ENCODE measurements at places on chromosomes 16 and 17.

- DNase-seq, result no peak
These were observed 648.5 kb upstream of the RBFOX1 start for GRCh38 chr16:6684076-6684673.

- DNase-seq, result peak; percentile 22
These were observed 4.6 kb downstream of the CCDC102A start for GRCh38 chr16:57531635-57532265.

GRCh38 chr17:57505841-57506773 is 239.0 kb downstream of the CCDC182 start:
- DNase-seq, result no peak

GRCh38 chr17:46862949-46863348 is 11.6 kb downstream of the WNT9B start:
- DNase-seq, result no peak

DNA sequence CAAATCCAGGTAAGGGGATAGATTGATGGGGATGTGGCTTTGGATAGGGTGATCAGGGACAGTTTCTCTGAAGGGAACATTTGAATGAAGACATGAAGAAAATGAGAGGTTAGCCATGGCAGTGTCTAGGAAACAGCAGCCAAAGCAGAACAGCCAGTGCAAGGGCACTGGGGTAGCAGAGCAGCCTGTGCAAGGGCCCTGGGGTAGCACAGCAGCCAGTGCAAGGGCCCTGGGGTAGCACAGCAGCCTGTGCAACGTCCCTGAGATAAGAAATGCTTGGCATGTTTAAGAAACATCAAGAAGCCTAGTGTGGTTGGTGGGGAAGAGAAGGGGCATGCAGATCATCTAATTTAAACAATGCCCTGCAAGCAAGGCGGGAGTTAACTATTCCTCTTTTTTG is 128.5 kb downstream of the IRX5 start:
- no peak for DNase-seq

GRCh38 chr16:56203052-56203451 is 11.8 kb downstream of the GNAO1 start:
- no peak for DNase-seq

DNA sequence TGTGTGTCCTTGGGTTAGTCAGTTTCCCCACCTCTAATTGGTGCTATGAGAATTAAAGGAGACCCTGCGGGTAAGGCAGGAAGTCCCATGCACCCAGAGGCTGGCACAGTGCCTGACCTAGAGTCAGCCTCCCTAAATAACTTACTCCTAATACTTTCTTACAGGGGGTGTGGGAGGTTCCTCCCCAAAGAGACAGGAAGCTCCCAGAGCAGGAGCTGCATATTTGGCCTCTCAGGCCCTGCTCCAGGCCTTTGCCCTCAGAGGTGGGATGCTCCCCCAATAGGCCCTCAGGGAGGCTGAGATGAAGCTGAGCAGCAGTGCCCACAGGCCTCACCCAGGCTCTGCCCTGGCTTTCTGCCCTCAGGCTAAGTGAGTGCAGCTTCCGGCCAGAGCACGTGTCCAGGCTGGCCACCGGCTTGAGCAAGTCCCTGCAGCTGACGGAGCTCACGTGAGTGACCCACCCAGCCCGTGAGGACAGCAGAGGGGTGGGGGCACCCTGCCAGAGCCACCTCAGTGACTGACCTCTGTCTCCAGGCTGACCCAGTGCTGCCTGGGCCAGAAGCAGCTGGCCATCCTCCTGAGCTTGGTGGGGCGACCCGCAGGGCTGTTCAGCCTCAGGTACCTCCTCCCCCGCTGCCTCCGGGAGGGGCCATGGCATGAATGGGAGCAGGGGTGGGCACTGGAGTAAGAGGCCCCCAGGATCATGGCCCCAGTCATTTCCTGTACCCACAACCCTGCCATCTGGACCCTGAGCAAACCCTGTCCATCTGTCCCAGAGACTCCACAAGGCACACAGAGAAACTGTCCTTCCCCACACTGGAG is 31.1 kb upstream of the CPNE2 start:
- no peak for DNase-seq

DNA sequence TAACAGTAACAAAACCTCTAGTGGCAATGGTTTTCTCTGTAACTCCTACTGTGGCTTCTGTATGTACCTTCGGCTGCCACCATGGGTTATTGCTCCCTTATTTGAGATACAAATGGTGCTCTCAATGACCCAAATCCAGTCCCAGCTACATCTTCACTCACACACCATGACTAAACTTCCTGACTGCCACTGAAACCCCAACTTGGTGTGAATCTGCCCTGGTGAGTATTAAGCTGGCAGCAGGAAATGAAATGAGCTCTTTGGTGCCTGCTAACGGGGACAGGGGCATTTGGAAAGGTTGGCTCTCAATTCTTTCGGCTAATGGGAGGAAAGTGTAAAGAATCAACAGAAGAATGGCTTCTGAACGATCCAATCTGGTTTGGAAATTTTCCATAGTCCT is 7.5 kb upstream of the SLC35B1 start:
- DNase-seq, result no peak

GRCh38 chr17:74414510-74414909 is 17.4 kb upstream of the GPRC5C start:
- no peak for DNase-seq

DNA sequence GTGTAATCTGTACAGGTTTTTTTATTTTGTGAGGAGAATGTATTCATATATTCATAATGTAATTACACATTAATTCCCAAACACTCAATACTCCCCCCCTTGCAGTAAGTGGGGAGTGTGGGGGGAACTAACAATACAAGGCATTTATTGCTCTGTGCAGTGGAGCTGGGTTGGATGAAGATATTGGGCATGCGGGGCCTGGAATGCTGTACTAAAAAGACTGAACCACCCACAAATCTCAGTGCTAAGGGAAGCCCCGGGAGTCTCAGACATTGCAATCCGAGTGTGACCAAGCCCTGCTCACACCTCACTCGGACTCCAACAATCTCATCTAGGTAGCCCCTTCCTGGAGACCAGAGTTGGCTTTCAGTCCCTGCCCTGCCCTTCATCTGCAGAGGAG is 6.0 kb downstream of the PLLP start:
- no peak for DNase-seq

GRCh38 chr17:60301649-60302048 is 90.3 kb downstream of the USP32 start:
- DNase-seq, result no peak

GRCh38 chr17:81575836-81576235 is 23.7 kb upstream of the FAAP100 start:
- DNase-seq, result no peak

DNA sequence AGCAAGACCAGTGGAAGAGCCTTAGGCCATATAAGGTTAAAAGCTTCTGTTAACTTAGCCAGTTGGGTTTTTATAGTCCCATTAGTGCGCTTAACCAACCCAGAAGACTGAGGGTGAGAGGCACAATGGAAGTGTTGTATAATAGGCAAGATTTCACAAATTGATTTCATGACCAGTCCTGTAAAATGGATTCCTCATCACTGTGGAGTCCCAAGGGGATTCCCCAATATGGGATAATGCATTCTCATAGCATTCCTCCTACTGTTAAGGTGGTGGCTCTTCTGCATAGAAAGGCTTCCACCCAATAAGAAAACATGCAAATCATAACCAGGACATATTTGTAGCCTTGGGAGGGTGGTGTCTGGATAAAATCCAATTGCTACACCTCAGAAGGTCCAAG is 22.1 kb upstream of the B4GALNT2 start:
- DNase-seq, result no peak

DNA sequence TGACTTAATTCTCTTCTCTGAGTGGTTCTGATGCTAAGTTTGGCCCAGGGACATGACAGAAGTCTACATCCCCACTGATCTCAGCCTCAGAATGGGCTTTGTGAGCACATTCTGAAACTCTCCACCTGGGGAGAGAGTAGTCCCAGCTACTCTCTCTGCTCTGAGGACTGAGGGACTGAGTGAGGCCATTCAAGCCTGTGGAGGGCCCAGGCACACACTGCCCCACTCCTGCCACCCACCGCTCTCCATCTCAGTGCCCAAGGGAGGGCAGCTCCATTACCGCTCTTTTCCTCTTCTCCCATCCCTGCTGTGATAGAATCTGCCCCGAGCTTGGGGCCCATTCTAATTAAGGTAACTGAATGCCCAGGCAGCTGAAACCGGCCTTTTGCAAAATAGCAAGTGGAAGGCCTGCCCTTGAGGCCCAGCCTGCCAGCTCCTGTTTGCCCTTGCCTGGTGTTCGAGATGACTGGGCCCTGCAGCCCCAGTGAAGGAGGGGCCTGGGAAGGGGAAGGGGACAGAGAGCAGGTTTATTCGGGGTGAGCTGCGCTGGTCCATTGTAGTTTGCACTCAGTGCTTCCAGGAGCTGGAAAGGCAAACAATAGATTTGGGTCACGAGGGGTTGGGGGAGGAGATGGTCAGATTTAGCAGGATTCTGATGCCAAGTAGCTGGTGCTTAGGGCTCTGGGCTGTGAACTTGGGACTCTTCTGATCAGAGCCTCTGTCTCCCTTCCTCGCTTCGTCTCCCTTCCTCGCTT is 76.2 kb downstream of the RAB11FIP4 start:
- DNase-seq, result no peak

DNA sequence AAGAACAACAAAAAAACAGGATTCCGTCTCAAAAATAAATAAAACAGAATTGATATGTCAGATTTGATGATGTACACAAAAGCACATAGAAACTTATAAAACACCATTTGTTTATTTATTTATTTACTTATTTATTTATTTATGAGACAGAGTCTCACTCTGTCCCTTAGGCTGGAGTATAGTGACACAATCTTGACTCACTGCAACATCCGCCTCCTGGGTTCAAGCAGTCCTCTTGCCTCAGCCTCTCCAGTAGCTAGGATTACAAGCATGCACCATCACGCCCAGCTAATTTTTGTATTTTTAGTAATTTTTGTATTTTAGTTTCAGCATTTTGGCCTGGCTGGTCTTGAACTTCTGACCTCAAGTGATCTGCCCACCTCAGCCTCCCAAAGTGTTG is 21.4 kb downstream of the BCAS3 start:
- DNase-seq, result no peak
